ENCODE measurements at places on chromosomes 12 and 14.

GRCh38 chr14:35897616-35898111, 71.5 kb downstream of the BRMS1L start:
- peak; percentile 72 for DNase-seq

GRCh38 chr14:33184587-33184986, 245.9 kb downstream of the NPAS3 start:
- no peak for DNase-seq

GRCh38 chr14:101134851-101135433, 231.4 kb upstream of the RTL1 start:
- DNase-seq: peak; percentile 43

DNA sequence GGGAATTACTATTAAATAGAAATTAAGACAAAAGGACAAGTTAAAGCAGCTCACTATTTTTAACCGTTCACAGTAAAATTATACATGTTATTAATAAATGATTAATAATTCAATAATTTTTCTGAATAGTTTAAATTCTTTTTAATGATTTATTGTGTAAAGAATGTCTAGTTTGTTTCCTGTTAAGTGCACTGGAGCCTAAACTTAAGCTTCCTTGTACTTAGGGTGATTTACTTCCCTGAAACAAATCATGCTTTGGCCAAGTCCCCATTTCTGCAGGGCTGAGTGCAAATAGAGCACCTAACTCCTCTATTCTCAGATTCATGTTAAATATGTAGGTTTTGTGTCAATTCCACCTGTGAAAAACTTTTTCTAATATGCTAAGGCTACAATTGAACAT, 188.9 kb upstream of the PDZRN4 start:
- DNase-seq: no peak

Data from islet precursor cell (in vitro differentiated cells).